ENCODE measurements at places on chromosomes 1 and 21. TPM values are rescaled to one million over a fixed set of nuclear protein-coding genes. Genes with fewer than 3 reads are reported as not detected.

The IL19 gene
- not detected for total RNA-seq

The RIPPLY3 gene
- not detected for total RNA-seq

The UBR4 gene
- total RNA-seq: 201 TPM

The LCK gene
- total RNA-seq: 26.1 TPM

The ARHGAP29 gene
- 0.04 TPM for total RNA-seq

The NHLH1 gene
- total RNA-seq: 0.48 TPM

The BRDT gene
- not detected for total RNA-seq

The SPATA1 gene
- not detected for total RNA-seq

The TNFSF4 gene
- total RNA-seq: 0.26 TPM

Data from Karpas-422 (cell line).